ENCODE measurements at places on chromosomes 1 and 21.

DNA sequence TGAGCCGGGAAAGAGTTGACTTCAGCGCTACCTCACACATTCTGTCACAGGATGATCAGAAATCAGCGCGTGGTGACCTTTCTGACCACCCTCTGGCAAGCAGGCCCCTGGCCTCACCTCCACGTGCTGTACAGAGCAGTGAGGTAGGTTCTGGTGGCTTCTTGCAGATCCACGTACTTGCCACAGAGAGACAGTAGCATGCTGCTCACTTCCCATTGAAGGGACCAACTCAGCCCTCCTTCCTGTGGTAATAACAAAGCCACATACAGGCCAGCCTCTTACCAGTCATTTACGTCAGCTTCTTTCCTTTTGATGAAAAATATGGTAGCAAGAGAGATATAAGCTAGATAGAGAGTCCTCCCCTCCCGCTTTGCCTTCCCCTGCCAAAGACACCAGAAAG lies 200.7 kb downstream of the CHRM3 start:
- DNase-seq = no peak

DNA sequence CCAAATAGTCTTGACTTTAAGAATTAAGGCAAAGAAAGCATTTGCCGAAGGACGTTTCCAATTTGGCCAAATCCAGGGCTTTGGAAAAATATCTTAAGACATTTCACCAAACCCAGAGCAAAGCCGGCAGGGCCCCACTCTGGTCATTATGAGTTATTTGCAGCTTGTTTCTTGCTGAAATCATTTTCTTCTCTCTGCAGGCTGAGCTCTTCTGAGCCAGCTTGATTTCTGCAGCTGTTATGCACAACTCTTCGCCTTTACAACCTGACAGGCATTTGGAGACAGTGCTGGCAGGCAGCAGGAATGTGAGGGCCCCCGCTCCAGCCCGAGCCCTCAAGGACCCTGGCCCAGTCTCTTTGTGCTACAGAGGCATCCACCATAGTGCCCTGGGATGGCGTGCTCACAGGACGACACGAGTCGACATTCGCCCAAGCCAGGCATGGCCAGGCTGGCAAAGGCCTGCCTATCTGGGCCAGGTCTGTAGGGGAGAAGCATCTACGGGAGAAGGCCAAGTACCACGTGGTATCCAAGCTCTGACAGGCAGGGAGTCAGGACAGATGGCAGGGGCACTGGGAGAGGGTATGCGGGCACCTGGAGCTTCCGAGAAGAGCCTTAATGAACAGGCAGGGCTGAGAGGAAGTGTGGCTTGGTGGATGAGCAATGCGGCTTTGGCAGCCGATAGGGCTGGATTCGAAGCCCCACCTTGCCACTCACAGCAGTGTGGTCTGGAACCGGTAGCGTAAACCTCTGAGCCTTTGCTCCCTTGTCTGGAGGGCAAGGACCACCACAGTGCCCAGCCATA lies 32.3 kb downstream of the SYF2 start:
- DNase-seq = no peak

DNA sequence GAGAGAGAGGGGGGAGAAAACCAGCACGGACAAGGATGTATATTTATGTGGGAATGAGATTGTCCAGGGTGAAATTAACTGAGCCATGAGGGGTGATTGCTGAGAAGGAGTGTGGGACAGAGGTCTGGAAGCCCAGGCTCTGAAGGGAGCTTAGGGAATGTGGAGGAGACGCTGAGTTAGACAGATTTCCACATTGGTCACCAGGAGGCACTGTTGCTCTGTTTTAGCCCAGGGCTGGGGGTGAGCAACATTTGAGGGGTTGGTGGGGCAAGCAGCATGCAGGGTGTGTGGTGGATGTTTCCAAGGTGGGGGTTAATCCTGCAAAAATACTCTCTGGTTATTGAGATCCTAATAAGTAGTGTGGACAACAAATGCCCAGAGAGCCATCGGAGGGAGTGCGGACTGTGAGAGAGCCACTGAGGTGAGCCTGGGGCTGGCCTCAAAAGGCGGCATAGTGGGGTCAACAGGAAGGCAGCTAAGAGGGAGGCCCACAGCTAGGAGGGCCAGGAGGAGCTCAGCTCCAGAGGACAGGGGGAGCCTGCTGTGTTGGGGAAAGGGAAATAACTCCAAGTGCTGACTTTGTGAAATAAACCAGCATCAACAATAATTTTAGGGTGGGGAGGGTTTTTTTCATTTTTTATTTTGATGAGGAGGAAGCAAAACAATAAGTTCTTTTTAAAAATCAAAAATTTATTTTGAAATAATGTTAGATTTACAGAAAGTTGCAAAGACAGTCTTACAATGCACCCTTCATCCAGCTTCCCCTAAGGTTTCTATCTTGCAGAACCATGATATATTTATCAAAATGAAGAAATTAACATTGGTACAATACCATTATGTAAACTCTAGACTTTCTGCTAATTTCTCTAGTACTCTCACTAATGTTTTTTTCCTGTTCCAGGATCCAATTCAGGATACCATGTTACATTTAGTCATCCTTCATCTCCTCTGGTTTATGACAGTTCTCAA lies 82.8 kb upstream of the CD34 start:
- DNase-seq = no peak

DNA sequence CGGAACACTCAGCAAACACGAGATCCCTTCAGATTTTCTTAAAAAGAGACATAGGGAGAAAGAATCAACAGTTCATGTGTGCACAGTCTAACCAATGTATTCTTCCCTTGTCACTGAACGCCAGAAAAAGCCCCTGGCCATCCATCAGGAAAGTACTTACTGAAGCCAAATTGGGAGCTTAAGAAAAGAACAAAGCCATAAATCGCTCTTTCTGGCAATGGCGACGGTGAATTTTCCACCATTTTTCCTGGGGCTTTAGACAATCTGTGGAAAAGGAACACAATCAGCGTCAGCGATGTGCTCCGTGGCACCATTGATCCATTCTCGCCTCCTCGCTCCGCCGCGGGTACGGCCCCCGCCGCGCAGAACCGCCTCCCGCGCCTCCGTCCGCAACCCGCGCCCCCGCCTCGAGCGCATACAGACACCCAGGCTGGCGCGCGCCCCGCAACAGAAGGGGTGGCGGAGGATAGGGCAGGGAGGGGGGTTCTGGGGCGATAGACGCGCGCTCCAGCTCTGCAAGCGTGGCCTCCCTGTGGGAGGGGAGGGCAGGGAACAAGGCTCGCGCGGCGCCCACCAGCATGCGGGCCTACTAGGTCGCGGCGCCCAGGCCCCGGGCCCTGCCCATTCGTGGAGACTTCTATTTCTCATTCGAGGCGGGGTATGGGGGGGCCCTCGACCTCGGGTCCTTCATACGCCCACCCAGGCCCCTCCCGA lies 440 bp downstream of the PIGP start:
- no peak for DNase-seq

All from cortex of kidney (tissue), 1 donor.